ENCODE measurements at places on chromosomes 7 and 10.

- DNase-seq = no peak
These were observed 75.2 kb upstream of the KIF5B start for GRCh38 chr10:32131388-32131787.

DNA sequence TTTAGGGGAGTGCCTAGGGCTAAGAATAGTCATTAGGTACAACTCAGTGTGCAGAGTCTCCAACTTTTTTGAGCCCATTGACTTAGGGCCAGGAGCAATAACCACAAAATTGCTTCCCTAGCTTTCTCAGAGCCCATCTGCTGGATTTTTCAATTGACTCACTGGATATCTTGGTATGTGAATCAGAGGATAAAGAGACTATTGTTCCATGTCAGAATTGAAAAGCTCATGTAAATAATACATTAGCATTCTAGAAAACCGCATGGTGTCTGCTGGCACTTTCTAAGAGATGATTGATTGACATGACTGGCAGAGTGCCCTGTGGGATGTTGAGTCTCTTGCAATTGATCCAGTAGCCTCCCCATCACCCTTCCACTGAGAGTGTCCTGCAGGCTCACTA lies 246.2 kb downstream of the CCDC7 start:
- DNase-seq = peak; percentile 70

GRCh38 chr10:94299417-94299816 lies 63.3 kb downstream of the NOC3L start:
- peak; percentile 28 for DNase-seq

GRCh38 chr10:70684839-70685454 lies 12.6 kb downstream of the ADAMTS14 start:
- DNase-seq = no peak

DNA sequence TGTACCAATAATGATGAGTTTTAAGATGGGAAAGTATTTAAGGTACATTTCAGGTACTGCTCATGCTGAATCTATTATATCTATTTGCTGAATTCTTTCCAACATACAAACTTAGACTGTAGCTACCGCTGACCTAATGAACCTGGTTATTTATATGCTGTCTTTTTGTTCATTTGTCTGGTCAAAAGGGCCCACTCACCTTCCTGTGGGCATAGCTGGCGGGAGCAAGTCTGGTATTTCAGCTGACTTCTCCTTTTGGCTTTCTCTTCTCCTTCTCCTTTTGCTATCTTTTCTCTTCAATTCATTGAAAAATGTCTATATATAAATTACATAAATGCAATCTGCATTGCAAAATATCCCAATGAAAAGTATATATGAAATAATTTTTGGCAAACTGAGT lies 9.5 kb downstream of the PLXDC2 start:
- no peak for DNase-seq

DNA sequence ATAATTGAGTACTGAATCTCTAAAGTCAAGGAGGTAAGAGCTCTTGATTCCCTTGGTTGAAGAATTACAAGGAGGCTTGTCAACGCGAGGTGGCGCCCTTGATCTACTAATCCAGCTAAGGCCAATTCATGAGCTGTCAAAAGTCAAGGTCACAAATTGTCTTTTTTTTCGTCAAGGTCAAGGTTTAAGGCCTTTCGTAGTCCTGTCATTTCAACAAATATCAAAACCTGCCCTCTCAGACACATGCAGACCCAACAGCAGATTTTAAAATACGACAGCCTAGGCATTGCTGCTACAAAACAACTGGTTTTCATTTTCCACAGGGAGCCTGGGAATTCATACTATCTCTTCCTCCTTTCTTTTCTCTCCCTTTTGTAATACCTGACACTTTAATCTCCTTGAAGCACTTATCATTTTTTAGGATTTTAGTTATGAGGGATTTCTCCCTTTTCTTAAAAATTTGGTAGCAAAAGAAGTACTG lies 3.6 kb downstream of the HOXA13 start:
- peak; percentile 70 for DNase-seq

DNA sequence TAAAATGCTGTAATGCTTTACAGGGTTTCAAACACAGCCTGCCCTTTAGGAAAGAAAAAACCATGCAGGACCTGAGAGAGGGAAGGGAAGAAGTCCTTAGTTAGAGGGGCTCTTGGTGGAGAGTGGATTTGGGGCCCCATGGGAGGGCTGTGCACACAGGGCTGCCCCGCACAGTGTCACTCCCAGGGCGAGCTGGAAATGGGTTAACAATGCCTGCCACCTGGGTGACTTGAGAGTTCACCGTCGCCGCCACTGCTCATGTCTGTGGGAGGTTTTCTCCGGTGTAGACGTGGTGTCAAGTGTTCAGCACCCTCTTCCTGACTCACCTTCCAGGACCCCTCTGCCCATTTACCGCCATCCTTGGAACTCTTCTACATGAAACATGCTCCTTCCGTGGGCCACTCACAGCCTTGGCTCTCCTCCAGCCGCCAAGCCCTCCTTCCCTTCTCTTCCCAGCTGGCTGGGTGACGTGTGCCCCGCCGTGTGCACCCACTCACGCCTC lies 686.4 kb downstream of the SDK1 start:
- DNase-seq = no peak

All from GM03348 (cell line).